Breast epithelium (tissue), 4 donors: ENCODE measurements at places on chromosomes 6 and 20.
A peak's percentile ranks its signal among the peaks of the same experiment; 100 is the strongest.

DNA sequence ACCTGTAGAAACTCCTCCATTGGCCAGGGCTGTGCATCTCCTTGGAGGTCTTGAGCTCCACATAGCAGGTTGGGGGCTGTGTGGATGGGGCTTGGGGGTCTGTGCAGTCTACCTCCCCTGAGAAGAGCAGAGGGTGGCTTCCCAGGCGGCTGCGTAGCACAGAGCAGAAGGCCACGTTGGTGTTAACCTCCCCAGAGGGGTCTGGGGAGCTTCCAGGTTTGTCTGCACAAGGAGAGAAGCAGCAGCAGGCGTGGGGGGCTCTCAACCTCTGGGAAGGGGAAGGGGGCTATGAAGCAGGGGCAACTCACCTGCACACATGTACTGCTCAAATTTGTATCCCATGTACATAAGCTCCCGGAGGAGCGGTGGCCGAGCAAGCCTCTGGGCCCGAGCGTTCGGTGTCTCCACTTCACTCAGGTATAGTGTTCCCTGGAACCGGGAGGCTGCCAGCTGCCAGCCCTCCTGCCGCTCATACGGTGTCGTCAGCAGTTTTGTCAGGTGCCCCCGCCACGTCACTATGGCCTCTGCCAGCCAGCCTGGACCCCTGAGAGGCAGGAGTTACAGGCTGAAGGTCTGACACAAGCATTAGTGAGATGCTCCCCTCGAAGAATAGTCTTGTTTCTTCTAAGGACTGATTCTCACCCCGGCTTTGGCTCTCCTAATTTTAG lies 1.2 kb downstream of the DXO start:
- peak overlapping the region; percentile 99 for H3K27ac ChIP-seq
- peak overlapping the region; percentile 99 for H3K4me3 ChIP-seq
- no peak for DNase-seq
- no peaks in the 10 kb centered on the region for H3K36me3 ChIP-seq
- no peaks in the 10 kb centered on the region for H3K27me3 ChIP-seq

DNA sequence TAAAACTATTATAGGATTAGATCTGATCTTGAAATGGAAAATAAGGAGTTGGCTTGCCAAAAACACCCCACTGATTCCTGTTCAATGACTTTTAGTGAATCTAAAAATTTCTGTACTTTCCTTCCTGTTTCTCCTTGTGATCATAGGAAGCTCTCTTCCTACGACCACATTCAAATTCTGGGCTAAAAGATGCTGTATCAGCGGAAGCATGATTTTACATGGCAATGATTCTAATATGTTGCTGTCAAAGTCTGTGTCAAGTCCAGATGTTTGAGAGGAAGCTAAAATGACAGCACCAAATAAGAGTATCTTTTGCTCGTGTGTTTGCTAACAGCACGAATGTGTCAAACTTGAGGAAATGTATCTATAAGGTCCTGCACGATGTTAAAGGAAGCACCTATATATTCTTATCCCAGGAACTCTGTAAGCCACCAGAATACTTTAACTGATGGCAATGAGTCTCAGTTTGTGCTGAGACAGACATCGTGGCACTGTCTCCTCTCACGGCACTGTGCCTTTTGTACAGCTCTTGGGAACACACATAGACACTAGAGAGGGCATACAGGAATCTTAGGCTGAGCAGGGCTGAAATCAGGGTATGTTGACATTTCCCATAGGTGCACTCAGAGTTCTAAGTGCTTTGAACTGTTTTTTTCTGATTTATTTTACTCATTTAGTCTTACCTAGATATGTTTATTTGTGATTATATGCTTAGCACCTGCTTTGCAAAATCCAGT lies 24.9 kb upstream of the MAP3K4 start:
- no peak overlapping the region for H3K27ac ChIP-seq
- H3K36me3 ChIP-seq: no peaks in the 10 kb centered on the region
- H3K4me1 ChIP-seq: no peaks in the 10 kb centered on the region
- H3K4me3 ChIP-seq: no peak overlapping the region
- no peak for DNase-seq
- H3K27me3 ChIP-seq: no peaks in the 10 kb centered on the region

DNA sequence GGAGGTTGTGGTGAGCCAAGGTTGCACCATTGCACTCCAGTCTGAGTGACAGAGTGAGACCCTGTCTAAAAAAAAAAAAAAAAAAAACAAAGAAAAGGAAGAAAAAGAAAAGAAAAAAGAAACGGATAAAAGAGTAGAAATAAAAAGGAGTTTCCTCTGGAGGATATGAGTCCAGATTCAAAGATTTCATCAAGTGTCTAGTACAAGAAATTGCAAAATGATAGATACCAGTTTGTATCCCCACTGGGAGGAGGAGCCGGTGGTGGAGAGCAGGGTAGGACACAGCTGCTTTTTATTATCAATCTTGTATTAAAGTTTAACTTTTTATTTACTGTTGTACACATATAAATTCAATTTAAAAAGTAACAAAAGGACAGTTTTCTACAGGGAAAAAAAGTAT lies 113.9 kb downstream of the BMP7 start:
- no peak overlapping the region for H3K4me3 ChIP-seq
- H3K27me3 ChIP-seq: no peaks in the 10 kb centered on the region
- no peak overlapping the region for H3K27ac ChIP-seq
- H3K4me1 ChIP-seq: no peaks in the 10 kb centered on the region
- DNase-seq: no peak
- no peaks in the 10 kb centered on the region for H3K36me3 ChIP-seq

DNA sequence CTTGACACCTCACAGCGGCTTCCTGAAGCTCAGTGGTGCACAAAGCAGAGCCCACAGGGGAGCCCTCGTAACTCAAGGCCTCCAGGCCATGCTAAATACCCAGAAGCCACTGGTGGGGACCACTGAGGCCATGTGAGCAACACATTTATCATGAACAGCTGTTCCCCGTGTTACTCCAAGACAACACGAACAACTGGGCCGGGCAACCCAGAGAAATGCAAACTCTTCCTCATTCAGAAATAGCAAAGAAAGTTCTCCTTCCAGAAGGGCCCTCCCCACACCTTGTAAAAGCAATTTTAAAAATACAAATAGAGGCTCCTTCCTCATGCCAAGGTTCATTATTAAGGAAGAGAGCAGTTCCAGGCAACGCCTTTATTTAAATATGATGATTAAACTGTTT lies 36.3 kb upstream of the SLCO4A1 start:
- H3K27me3 ChIP-seq: no peaks in the 10 kb centered on the region
- H3K27ac ChIP-seq: peak overlapping the region; percentile 42
- no peak for DNase-seq
- no peak overlapping the region for H3K4me3 ChIP-seq

DNA sequence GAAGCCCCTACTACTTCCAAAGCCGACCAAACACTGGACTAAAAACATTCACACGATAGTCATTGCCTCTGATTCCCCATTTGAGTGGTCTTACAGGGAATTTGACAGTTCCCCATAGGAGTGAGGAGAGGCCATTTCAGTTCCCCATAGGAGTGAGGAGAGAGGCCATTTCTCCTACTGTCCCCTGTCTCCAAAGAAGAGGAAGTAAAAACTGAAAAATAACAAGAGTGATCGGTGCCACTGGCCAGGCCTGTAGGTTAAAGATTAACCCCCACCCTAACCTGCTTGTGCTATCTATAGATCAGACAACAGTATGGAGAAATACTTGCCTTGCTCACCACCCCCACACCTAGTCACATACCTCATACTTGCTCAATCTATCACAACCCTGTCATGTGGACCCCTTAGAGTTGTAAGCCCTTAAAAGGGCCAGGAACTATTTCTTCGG lies 204.0 kb upstream of the MOCS1 start:
- DNase-seq: no peak
- no peak overlapping the region for H3K27ac ChIP-seq
- H3K27me3 ChIP-seq: no peaks in the 10 kb centered on the region
- H3K4me1 ChIP-seq: no peaks in the 10 kb centered on the region
- no peak overlapping the region for H3K4me3 ChIP-seq

GRCh38 chr6:34484899-34485298 lies 19.0 kb downstream of the PACSIN1 start:
- DNase-seq: no peak
- no peaks in the 10 kb centered on the region for H3K4me1 ChIP-seq
- H3K36me3 ChIP-seq: no peaks in the 10 kb centered on the region
- no peak overlapping the region for H3K4me3 ChIP-seq
- no peak overlapping the region for H3K27ac ChIP-seq

DNA sequence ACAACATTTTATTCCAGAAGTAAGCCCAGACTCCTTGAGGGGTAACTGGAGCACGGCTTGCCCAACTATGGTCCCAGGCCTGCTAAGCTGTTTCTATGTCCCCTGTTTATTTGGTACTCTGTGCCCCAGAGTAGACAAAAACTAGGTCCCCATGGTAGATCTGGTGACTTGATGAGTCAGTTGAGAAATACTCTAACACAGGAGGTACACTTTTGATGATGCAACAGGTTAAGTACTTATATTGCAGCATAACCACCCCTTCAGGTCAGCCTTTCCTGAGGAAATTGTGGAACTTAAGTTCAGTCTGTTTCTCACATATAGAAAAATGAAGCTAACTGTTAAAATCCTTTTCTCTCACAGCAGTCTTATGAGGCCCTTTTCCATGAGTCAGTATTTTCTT lies 19.6 kb downstream of the TTPAL start:
- no peaks in the 10 kb centered on the region for H3K4me1 ChIP-seq
- DNase-seq: no peak
- H3K36me3 ChIP-seq: no peaks in the 10 kb centered on the region
- H3K27ac ChIP-seq: peak overlapping the region; percentile 23
- no peak overlapping the region for H3K4me3 ChIP-seq
